ENCODE measurements at places on chromosomes 16 and 17.

- DNase-seq: no peak
These were observed 60.5 kb upstream of the CLEC3A start for GRCh38 chr16:77961814-77962213.

- no peak for DNase-seq
These were observed 44.5 kb upstream of the SMPD3 start for GRCh38 chr16:68492543-68493411.

DNA sequence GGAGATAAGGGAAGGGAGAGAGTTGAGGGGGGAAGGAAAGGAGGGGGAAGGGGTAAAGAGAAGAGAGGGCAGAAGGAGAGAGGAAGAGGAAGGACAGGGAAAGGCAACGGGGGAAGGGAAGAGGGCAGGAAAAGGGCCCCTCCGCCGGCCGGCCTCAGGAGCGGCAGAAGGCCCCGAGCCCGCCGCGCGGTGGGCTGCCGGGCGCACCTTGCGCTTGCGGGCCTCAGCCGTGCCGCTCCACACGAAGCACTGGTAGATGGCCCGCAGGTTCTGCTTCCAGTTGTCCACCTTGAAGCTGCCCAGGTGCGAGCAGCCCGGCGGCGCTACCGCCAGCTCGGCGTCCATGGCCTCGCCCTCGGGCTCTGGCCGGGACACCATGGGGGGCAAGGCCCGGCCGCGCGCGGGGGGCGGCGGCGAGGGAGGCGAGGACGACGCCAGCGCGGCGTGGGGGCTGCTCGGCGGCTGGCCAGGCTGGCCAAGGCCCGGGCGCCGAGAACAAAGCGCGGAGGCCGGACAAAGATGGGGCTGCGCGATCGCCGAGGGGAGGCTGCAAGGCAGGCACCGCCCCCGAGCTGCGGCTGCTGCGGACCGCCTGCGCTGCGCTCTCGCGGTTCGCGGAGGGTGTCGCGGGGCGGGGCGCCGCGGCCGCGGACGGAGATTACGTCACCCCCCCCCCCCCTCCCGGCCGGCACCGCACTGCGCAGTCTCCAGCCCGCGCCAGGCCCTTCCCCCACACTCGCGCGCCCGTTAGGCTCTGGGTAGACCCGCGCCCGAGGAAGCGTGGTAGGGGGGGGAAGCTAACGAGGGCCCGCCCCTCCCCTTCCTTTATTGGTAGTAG lies at the start of gene USP22:
Gene USP22 (minus strand): TSS at position 554 of the 838 bp plus-strand sequence. CDS start 176 bp downstream, at position 378.
- peak; percentile 97 for DNase-seq

DNA sequence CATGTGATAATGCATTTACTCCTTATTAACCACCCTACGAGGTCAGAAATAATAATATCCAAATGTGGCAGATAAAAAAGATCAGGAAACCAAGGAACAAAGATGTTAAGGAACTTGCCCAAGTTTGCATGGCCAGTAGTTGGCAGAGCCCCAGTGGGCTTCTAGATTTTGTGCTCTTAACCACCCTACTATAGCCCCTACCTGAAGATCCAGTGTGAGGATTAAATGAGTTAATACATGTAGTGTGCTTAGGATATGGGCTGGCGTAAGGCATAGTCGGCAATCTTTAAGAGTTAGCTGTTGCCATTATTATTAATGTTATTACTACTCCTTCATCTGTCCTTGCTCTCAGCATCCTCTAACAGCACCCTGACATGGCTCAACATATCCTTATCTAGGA lies 153.4 kb downstream of the SDK2 start:
- DNase-seq: no peak

GRCh38 chr17:31587462-31587861 lies 196.0 kb downstream of the RAB11FIP4 start:
- DNase-seq: no peak

DNA sequence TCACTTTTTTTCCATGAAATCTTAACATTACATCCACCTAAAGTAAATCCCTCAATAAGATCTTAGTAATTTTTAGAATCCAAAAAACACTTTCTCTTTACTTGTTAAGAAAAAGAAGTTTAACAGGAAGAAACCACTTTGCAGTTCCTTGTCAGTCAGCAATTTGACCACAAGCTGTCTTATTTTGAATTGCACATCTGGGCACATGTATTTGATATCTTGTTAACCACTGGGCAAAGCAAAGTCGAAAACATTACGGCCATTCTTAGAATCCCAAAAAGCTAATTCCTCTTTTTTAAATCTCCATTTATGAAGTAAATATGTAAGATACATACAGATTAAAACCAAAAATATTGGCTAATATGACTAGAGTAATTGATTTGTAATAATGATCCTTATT lies 1.1 kb downstream of the ABCA10 start:
- no peak for DNase-seq

- DNase-seq: no peak
These were observed 704.9 kb downstream of the MAF start for GRCh38 chr16:78895681-78896080.

DNA sequence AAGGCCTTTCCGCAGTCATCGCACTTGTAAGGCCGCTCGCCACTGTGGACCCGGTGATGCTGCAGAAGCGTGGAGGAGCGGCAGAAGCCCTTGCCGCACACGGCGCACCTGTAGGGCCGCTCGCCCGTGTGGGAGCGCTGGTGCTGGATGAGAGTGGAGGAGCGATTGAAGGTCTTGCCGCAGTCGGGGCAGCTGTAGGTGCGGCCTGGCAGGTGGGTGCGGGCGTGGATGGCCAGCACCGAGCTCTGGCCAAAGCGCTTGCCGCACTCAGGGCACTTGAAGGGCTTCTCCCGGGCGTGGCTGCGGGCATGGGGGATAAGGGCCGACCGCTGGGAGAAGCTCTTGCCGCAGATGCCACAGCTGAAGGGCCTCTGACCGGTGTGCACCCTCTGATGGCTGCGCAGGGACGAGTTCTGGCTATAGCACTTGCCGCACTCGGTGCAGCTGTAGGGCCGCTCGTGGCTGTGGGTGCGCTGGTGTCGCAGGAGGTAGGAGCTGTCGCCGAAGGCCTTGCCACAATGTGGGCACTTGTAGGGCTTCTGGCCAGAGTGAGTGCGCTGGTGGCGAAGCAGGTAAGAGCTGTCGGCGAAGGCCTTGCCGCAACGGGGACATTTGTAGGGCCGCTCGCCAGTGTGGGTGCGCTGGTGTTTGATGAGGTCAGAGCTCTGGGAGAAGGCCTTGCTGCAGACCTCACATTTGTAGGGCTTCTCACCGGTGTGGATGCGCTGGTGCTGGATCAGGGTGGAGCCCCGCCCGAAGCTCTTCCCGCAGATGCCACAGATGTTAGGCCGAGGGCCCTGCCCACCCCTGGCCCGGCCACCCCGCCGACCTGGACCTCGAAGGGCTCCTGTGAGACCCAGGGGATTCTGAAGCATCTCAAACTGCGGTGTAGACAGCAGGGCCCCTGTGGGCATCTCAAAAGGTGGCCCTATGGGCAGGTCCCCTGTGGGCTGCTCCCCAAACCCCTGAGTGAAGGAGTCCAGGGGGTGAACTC lies 1.5 kb downstream of the ZNF768 start:
- DNase-seq: no peak

DNA sequence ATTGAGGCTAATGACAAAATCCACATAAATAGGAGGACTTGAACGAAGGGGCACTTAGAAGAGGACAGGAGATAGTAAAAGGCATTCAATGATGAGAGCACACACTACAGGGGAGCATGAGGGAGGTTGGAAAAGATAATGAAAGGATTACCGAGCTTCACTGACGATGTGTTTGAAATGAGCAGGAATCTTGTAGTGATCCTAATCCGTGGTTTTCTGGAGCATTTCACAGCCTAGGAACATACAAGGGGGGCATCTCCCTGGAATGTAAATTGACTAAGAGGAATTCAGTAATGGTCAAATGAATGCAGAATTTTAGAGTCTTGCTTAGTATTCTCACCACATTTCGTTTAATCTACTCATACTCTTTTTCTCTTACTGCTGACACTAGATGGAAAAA lies 5.2 kb downstream of the ATMIN start:
- no peak for DNase-seq

GRCh38 chr16:53895433-53895832 lies 191.5 kb downstream of the FTO start:
- no peak for DNase-seq

DNA sequence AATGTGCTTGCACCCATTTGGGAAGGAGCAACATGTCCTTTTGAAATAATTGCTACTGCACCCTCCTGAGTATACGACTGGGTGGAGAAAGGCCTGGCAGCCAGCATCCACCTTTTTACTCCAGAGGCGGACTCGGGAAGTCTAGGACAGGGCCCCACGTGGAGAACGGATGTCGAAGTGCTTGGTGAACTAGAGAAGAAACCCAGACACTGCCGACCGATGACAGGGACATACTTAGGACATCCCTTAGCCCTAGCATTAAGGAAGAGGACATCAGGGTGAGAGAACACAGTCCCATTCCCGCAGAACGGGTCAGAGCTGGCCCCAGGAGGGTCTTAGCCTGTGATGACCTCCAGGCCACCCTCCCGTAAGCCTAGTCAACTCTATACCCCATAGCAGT lies 3.8 kb downstream of the YBX2 start:
- no peak for DNase-seq

GRCh38 chr17:231191-231965 lies 49.9 kb upstream of the DOC2B start:
- no peak for DNase-seq

DNA sequence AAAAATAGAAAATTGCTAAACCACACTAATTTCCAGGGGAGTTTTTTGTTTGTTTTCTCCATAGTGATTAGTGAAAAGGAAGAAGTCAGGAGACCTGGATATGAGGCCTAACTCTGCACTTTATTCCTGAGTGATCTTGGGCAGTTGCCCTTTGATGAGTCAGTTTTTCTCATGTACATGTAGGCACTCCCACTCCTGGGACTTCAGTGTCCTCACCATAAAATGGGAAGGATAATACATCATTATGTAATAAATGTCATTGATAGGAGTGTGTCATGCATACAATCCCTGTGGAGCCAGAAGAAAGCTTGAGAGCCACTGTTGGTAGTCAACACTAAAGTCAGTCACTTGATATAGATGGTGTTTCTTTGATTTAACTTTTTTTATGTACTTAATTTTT lies 32.5 kb downstream of the WIPF2 start:
- no peak for DNase-seq

- DNase-seq: peak; percentile 37
These were observed 10.7 kb upstream of the ZNF423 start for GRCh38 chr16:49866595-49867071.
